Stimulated activated CD4-positive, alpha-beta T cell treated with anti-CD3 and anti-CD28 coated beads, Interleukin-4, amount 100 ng/mL, for 4 hours (primary cell): ENCODE measurements at places on chromosomes 13 and 19.

DNA sequence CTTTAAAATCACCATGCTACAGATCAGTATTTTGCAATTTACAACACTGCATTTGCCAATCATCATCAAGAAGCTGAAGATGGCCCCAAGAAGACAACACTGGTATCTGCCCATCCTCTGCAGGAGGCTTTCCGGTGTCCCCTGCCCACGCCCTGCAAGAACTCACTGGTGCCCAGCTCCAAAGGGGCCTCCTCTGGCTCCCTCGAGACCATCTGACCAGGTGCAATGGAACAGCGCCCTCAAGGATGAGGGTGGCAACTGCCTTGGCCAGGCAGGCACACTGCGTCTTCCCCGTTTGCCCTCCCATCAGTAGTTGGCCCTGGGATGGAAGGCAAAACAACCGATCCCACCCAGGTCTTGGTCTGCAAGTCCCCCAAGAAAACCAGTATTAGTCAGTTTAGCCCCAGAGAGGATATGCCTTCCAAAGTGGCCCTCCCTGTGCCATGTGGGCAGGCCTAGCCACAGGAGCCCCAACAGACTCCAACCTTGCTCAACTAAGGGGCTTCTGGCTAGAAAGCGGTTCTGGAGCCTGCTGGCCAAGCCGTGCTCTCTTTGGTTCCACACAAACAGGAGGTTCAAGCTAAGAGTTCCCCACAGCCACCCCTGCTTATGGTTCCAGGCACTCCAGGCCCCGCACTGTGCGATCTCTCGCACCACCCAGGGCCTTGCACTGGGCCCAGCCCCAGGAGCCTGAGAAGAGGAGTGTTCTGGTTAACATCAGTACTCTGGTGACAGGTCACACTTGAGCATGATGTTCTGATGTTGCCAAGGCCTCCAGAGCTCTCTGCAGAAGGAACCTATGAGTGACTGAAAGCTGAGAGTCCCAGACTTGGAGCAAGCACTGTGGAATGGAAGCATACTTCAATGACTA is 4.7 kb downstream of the PCID2 start:
- no peak for DNase-seq

DNA sequence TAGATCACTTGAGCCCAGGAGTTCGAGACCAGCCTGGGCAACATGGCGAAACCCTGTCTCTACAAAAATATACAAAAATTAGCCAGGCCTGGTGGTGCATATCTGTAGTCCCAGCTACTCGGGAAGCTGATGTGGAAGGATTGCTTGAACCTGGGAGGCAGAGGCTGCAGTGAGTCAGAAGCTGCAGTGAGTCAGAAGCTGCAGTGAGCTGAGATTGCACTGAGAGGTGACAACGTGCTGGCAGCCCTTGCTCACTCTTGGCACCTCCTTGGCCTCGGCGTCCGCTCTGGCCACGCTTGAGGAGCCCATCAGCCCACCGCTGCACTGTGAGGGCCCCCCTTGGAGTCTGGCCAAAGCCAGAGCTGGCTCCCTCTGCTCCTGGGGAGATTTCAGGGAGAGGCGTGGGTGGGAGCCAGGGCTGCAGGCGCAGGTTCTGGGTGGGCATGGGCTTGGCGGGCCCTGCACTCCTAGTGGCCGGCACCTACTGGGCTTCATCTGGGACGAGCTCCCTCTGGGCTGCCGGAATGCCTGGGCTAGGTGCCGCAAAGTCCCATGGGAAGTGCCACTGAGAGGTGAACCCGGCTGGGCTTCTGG is 39.5 kb upstream of the RPL21 start:
- DNase-seq = no peak

DNA sequence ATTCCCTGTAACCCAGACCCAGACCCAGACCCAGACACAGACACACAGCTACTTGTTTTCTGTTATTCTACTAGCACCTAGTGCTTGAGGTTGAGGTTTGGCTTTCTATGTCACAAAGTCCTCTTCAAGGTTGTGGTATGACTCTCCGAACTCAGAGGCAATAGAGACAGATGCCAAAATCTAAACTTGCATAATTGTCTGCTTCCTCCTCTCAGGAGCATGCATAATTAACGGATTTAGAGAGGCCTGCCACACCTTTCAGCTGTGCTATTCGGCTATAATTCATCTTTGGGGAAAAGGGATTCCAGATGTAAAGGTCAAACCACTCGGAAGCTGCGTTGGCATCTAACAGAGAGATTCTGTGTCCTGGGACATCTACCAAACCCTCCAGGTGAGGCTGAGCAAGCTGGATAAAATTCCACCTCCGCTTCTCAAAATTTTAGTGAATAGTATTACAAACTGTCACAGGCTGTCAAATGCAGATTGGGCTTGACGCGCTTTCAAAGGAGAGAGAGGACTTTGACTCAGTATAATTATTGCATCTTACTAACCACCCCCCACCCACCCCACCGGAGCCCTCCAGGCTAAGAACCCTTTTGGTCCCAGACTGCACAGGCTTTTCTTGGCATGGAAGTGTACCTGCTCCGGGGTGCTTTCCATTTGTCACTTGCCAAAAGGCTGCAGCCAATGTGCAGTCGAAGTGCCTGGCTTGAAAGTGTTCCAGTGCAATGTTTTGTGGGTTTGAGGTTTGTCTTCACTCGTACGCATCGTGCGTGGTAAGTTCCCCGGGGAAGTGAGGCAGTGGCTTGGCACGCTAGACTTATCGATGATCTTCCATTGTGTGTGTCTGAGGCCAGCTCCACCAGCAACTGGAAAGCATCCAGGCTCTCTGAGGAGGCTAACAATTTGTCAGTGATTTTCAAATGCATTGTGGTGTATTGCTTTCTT is 194.1 kb downstream of the TDRD3 start:
- no peak for DNase-seq

DNA sequence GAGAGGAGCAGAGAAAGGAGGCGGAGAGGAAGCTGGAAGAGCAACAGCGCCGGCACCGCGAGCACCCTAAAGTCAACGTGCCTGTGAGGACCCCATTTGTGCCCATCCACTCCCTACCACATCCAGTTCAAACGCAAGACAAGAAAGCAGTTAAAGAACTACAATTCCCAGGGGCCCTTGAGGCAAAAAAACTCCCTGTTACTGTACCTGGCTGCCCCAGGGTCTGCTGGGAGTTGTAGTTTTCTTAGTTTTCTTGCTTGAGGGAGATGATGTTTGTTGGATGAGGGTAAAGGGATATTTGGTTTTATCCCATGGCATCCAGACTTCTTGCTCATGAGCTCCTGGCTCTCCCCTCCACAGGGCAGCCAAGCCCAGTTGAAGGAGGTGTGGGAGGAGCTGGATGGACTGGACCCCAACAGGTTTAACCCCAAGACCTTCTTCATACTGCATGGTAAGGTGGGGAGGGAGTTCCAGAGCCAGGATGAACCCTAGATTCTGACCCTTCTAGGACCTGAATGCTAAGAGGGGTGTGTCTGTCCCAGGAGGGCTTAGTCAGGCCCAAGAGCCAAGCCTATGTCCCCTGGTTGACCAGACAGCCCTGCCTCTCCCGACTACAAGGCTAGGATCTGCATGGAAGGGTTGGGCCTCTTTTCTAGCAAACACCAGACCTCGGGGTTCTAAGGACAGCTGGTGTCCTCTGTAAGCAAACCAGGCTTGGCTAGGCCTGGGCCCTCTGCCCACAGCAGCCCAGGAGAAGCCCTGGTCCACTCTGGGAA is 13.2 kb downstream of the NUCB1 start:
- no peak for DNase-seq

DNA sequence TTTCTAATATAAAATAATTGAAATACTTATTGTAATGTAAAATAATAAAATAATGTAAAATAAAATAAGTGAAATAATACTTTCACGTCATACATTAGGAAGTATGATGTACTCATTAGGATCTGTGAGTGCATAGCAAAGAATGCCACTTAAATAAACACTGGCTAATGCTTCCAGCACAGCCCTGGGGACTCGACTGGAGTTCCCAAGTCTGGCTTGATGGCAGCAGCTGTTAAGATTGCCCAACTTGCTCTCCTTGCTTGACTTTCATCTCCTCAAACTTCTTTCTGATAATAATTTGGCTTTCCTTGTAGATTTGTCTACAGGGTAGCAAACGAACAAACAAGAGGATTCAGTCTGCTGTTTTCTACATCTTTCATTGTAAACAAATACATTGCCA is 191.9 kb downstream of the COG6 start:
- no peak for DNase-seq

DNA sequence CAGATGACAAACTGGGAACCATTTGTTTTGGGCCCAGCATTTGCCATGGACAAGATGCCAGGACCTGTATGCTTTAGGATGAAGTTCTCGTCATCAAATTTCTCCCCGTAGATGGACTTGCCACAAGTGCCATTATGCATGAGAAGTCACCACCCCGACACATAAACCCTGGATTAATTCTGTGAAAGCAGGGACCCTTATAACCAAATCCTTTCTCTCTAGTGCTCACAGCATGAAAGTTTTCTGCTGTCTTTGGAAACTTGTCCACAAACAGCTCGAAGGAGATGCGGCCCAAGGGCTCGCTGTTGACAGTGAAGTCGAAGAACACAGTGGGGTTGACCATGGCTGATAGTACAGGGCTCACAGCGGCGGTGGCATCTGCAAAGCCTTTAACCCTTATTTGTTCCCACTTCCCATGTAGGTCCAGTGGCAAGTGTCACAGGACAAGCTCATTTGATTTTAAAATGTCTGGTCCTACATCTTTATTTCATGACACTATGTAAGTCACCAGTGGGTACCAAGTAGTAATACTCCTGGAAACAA is 75.2 kb upstream of the MIR17HG start:
- no peak for DNase-seq

GRCh38 chr19:35506011-35506410 is 7.4 kb downstream of the DMKN start:
- no peak for DNase-seq

DNA sequence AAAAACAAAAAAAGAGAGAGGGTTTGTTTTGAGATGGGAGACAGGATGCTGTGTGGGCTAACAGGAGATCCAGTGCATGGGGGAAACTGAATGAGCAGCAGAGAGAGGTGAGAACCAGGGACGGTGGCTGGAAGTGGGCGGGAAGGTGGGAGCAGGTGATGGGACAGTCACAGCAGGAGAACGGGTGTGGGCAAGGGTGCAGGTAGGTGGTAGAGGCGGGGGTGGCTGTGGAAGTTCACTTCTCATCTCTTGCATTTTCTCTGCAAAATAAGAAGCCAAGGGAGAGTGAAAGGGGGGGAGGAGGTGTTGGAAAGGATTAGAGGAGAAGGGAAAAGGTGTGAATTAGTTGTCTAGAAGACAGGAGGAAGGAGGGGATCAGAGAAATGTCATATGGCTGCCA is 21.9 kb downstream of the FBXO17 start:
- DNase-seq = no peak

DNA sequence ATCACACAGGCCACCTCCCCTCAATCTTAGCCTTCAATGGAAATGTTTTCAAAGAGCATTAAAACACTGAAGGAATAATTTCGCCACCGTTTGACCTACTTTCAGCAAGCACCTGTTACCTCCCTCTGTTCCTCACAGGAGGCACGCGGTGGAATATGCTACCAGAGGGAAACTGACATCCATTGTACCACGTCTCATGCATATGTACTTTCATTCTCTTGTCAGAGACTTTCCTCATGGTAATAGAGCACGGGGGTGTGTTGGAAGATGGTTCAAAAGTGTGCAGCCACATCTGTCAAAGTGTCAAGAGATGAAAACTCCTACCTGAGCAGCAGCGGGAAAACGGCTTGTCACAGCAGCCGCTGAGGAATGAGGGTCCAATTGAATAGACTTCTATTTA is 143.4 kb downstream of the NALCN start:
- no peak for DNase-seq
